Esophagus muscularis mucosa (tissue), 4 donors: ENCODE measurements at places on chromosomes 13 and 19. TPM values are rescaled to one million over a fixed set of nuclear protein-coding genes. Genes with fewer than 3 reads are reported as not detected.

Gene ICAM5
- 0.33 TPM for total RNA-seq

Gene WTIP
- 19.1 TPM for total RNA-seq

Gene KASH5
- not detected for total RNA-seq

Gene CAPN12
- 2.1 TPM for total RNA-seq

Gene DAPK3
- 226 TPM for total RNA-seq
